ENCODE measurements at places on chromosomes 12 and 14.

DNA sequence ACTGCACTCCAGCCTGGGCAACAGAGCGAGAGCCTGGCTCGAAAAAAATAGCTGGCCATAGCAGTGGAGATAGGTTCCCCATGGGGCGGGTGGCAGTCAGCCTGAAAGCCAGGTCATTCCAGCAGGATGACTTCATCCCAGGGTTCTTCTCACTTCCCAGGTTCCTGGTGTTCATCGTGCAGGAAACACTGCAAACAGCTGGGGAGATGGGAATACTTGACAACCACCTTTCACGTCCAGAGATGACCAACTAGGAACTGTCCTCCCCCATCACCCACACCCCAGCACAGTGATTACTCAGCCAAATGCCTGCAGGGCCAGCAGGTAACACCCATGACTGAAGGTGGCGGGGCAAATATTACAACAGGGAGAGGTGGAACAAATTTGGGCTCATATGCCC, 1.7 kb downstream of the VSIG10 start:
- DNase-seq = no peak

DNA sequence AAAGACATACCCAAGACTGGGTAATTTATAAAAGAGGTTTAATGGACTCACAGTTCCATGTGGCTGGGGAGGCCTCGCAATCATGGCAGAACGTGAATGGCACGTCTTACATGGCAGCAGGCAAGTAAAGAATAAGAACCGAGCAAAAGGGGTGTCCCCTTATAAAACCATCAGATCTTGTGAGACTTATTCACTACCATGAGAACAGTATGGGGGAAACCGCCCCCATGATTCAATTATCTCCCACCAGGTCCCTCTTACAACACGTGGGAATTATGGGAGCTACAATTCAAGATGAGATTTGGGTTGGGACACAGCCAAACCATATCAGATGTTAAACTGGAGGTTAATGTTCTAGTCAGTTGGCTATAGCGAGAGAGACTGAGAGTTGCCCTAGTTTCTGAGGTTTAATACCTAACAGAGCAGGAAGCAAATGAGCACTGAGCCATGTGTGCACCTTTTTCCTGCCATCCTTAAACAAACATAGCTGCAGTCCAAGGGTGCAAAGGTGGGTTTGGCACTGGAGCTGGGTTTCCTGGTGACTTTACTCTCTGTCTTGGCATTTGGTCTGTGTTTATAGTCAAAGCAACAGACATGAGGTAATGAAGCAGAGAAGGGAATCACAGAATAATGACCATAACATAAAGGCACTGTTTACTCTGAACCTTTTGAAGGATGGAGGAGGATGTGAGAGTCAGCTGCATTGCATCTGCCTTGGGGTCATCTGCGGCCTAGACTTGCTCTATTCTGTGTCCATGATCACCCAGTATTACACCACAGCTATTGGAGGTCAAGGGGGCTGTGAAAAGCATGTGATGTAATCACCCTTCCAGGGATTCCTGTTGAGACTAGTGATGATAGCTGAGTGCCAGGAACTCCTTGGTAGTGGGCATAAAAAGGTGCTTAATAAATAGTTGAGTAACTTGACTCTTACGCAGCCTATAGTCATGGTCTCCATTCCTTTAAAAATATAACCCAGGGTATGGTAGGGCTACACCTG, 83.6 kb upstream of the USP44 start:
- no peak for DNase-seq

DNA sequence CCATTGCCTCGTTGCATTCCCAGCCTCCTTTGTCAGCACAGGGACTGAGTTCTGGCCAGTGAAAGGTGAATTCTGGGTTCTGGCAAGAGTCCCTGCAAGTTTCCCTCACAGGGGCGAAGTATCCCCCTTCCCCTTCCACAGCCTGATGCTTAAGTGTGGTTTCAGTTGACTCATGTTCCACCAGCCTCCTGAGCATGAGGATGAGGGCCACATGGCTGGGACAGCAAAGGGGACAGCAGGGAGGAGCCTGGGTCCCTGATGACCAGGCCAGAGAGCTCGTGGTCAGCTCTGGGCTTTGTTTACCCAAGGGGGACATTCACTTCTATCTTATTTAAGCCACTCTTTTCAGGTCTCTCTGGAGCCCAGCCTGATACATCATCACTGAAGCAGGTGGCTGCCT, 36.5 kb downstream of the CACNA2D4 start:
- no peak for DNase-seq

DNA sequence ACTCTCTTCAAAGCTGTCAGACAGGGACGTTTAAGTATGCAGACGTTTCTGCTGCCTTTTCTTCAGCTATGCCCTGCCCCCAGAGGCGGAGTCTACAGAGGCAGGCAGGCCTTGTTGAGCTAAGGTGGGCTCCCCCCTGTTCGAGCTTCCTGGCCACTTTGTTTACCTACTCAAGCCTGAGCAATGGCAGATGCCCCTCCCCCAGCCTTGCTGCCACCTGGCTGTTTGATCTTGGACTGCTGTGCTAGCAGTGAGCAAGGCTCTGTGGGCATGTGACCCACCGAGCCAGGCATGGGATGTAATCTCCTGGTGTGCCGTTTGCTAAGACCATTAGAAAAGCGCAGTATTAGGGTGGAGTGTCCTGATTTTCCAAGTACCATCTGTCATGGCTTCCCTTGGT, 900.4 kb upstream of the MDGA2 start:
- DNase-seq = no peak

GRCh38 chr12:120098756-120099470, 17.6 kb downstream of the RAB35 start:
- DNase-seq = no peak

GRCh38 chr12:68521321-68521839, 89.3 kb upstream of the RAP1B start:
- DNase-seq = no peak

DNA sequence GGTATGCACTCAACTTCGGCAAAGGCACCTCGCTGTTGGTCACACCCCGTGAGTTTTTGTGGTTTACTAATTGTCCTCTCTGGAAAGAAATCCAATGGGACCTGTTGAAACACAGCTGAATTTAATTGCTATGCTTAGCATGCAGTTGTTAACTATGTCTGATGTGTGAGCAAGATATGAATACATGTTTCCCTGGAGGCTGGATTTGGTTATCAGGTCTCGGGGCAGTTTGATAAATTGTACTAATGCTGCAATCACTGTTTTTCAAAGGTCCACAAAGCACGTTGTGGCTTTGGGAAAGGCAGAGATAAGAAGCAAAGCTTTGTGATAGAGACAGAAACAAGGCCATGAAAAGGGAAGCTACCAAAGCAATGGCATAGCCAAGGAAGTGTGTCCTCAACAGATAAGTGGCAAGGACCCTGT, 91.3 kb downstream of the DAD1 start:
- DNase-seq = no peak

DNA sequence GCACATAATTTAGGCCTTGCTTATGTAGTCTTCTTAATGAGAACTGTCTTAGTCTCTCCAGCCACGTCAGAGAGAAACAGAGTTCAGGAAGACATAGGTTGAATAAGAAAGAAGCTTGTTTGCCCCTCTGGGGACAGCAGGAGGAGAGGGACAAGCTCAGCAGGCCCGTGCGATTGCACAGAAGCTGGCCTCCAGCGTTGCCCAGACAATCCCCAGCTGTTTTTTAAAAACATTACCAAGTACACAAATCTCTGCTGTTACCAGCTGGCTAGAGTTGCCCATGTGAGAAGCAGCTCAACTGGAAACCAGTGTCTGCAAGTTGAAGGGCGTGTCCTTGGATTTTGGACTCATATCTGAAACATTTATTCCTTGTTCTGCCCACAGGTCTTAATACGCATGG, 232.6 kb downstream of the EFCAB11 start:
- DNase-seq = no peak

DNA sequence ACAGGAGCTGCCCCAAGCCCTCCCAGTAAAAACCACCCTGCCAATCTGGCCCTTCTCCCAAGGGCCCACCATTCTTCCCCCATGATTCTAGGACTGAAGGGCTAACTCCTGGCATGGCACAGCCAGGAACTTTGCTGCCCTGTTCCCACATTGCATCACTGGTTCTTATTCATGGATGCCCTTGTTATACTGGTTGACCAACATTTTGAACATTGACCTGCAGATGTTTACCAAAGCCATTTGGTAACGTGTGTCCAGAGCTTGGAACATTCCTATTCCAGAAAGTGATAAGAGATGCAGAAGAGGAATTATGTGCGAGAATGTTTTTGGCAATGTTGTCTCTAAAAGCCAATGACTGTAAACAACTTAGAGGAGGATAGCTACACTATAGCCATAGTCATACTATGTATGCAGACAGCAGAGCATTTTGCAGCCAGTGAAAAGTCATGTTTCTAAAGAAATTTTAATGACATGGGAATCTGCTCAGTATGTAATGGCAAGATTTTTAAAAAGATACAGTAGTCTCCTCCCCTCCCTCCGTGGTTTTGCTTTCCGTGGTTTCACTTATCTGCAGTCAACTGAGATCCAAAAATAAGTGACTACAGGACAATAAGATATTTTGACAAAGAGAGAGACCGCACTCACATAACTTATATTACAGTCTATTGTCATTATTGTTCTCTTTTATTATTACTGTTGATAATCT, 108.8 kb downstream of the DAAM1 start:
- no peak for DNase-seq

DNA sequence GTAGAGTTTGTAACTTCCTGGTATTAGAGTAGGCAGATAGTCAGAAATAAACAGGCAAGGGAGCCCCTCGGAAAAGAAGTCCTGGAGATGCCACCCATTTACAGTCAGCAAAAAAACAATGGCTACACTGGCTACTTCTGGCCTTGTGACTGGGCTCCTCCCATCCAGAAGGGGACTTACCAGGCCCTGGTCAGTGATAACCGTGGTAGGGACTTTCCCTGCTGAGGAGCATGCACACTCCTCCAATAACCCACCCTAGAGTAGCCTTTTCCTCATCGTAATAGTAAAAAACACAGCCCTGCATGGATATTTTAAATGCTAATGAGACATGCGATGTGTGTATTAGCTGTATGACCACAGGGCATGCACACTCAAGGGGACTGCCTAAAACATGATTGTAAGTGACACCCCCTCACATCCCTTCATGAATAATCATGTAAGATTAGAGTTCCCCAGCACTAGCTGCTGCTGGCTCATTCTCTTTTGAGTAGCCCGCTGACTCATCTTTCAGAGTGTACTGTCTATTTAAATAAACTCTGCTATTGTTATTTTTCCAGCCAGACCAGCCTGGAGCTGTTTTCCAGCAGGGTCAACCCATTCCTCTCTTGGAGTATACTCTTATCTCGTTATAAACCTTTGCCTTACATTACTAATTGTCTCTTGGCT, 413.8 kb upstream of the TMTC1 start:
- no peak for DNase-seq

DNA sequence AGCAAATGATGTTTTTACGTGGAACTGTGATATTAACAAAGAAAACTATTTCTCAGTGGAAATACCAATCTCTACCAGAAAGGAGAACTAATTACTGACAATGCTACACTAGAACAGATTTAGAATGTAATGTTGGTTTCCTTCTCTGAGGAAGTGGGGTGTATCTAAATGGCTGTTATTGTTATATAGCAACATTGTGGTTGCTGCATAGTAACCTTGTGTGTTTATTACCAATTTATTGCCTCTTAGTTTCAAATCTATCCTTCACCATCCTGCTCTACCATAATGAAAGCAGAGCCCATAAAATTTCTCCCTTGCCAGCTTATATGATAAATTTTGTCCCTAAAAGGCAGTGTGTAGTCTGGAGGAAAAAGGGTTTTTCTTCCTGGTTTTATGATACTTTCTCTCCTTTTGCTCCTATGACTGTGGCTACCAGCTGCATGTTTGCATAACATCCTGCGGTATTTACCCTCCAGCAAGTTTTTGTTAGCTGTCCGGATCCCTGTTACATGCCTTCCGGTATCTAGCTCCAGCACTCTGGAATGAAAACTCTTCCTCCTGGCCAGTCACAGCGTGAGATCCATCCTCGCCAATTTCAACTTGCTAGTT, 5.7 kb upstream of the KLRK1 start:
- no peak for DNase-seq

DNA sequence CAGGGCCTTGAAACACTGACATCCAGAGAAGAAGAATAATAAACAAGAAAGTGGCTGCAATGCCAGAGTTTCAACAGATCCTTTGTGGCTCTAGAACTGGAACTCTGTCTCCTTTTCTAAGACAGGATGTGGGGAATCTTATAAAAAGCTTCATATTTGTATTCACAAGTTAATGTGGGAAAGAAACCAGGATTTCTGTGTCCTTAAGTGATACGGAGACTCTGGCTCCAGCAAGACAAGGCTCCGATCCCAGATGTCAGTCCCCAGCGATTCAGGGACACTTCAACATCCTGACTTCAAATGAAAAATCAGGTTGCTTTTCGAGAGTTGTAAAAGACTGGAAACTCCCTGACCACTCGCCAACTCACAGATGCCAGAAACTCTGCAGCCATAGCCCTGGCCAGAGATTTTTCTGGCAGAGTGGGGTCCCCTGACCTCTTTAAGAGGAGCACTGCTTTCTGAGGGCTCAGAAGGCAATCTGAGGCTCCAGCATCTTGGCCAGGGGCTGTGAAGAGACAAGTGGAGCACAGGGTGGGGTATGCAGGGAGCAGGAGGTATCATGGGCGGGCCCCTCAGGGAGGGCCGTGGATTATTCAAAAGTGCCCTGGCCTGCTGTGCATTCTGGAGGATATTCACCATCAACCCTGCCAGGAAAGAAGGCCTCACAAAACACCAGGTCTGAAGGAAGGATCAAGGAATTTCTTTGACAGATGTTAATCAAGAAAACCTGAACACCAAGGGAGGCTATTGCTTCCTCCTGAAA, 53.3 kb downstream of the TMX1 start:
- DNase-seq = no peak

Measured in DMS79 (cell line).